ENCODE measurements at places on chromosomes 6 and 20. TPM values are rescaled to one million over a fixed set of nuclear protein-coding genes. Genes with fewer than 3 reads are reported as not detected.

- peak; percentile 27 for DNase-seq
These were observed 3.6 kb upstream of the KIF25 start for GRCh38 chr6:167993831-167994230.

- DNase-seq = no peak
These were observed 29.1 kb upstream of the PDE10A start for GRCh38 chr6:165692106-165692653.

- no peak for DNase-seq
These were observed 165.0 kb upstream of the POU3F2 start for GRCh38 chr6:98669371-98669770.

DNA sequence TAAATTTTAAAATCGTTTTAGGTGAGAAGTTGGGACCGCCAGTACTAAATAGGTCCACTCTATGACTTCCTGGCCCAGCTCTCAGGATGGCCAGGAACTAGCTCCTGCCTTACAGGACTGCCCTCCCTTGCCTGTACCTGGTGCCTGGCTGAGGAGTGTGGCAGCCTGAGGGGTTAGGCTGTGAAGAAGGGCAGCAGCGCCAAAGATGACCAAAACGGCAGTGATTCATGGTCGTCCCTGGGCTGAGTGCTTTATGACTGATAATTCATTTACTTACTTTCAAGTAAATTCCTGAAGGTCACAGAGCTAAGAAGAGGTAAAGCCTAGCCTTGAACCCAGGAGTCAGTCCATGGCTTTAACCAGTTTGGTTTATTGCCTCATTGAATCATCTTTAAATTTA is 22.1 kb downstream of the STK35 start:
- no peak for DNase-seq

DNA sequence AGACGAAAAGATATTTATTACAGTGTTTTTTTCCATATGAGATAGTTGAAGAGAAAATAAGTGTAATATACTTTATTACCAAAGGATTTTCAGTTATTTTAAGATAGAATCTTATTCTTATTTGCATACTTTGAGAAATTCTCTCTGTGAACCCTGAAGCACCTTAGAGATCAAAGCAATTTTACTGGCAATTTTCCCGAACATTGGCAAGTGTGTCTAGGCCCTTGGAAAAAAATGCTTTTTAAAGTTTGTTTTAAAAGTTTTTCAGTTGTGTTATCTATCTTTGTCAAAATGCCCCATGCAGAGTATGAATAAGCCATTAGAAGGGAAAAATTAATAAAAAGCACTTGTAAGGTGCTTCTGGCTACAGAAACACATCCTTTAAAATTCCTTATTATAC is 276.8 kb upstream of the HSF2 start:
- no peak for DNase-seq

- no peak for DNase-seq
These were observed 143.7 kb upstream of the ATXN1 start for GRCh38 chr6:16904957-16905356.

DNA sequence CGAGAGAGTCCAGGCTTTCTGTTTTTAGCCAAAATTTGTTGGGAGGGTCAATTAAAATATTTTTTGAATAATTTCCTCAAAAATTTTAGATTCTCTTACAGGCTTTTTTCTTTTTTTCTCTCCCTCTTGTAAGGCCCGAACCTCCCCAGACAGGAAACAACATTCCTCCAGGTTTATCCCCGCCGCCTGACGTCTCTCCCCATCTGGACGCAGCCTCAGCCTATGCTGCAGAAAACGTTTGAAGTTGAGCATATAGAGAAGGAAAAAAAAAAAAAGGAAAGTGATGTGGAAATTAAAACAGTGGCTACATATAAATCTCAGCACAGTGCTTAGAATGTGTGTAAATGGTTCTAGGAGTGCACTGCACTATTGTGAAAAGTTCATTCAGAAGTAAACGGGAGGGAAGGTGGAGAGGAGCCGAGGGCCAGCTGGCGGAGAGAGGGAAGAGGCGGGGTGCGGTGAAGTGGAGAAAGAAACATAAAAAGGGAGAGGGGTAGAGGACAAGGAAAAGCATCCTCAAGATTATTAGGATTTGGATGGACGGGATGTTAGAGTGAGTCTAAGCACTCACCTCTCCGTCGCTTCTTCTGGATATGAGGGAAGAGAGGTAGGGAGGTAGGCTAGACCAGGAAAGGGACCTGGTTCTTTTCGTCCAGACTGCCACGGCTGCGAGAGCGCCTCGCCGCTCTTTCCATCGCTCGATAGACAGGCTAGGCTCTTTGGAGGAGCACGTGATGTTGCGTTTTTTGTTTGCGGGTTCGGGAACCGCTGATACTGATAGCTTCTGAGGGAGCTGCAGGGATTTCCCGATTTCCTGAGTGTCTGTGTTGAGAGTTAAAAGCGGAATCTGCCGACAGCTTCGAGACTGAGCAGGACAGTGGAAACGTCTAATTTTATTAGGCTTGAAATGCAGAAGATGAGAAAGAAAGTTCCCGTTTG is 98.7 kb downstream of the TRIM27 start:
- DNase-seq = no peak

GRCh38 chr6:43144879-43145278 is 26.2 kb upstream of the SRF start:
- no peak for DNase-seq

DNA sequence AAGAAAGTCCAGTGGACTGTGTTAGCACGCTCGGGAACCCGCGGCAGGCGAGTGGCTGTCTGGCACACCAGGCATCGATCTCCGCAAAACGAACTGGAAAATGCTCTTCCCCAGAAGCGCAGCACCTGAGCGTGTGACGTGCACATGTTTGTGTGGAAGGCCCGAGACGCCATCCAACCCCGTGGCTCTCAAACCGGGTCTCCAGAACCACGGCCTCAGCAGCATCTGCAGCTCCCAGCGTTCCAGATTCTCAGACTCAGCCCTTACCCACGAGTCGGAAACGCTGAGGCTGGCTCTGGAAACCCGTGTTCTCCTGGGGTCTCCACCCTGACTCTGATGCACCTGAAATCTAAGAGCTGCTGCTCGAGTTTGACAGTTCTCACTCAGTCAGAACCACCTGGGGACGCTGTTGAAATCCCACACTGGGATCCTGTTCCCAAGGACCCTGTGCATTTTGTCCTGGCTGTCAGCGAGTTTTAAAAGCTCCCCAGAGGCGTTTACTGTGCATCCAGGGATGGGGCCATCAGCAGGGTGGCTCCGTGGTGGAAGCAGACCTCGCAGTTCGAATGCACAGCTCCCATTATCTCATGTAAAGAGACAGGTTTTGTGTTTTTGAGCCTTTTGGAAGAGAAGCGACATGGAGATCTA is 69.0 kb downstream of the DLL1 start:
- DNase-seq = peak; percentile 39

Gene COL10A1
- not detected for total RNA-seq

DNA sequence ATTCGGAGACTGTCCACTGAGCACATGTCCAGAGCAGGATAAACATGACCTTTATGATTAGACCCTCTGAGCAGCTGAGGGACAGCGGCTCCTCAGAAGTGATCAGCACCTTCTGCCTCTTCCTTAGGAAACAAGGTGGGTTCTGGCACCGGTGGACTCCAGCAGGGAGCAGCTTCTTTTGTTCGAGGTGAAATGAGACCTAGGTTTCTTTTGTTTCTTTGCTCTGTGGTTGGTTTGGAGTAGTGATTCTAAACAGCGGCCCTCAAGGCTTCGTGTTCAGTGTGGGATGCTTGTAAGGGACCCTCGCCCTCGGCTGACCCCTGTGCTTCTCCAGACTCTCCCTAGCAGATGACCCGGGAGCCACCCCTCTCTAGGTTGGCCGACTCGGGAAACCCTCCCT is 14.6 kb upstream of the FRMD1 start:
- DNase-seq = no peak

GRCh38 chr20:45798935-45799642 is 7.3 kb downstream of the DNTTIP1 start:
- DNase-seq = peak; percentile 59

DNA sequence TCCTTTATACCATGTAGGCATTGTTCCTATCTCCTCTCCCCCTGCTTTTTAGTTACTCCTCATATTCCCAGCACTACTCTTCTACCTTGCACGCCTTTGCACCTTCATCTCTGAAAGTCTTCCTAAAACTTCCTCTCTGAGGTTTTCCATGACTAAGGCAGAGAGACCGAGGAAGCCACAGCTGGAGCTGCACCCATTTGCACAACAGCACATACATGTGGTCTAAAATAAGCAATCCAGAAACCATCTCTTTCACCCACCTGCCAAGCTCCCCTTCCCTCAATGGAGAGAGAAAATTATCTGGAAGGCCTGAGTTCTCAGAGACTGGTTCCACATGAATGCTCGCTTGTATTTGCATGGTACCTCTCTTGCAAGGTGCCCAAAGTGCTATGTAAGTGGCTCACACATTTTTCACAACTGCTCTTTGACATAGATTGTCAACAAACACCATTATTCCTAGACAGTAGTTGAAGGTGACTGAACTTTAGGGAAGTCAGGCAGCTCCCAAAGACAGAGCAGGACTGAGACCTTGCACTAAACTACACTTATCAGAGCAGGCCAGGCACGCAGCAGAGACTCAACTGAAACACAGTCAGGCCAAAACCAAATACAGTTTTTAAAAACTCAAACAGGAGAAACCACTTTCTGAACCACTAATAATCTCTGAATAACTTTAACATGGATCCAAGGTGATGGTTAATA is 313.2 kb downstream of the TFAP2A start:
- DNase-seq = no peak

- no peak for DNase-seq
These were observed 649.2 kb upstream of the FLRT3 start for GRCh38 chr20:14986656-14987055.

DNA sequence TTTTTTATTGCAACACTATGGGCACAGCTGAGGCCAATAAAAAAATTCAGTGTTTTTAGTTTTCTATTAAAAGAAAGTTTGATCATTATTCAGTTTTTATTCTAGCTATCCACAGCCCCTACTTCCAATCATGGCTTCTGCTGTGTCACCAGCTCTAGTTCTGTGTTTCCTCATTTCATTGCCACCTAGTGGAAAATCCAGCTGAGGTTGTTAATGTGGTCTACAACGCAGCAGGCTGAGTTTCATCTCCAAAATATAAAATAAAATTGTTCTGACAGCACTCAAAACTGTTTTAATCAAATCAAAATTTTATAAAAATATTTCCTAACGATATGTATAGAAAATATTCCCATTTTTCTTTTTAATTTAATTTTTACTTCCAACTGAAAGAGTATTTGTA is 13.6 kb downstream of the COL9A1 start:
- no peak for DNase-seq

GRCh38 chr20:3797592-3798372 is 1.7 kb downstream of the CDC25B start:
- peak; percentile 62 for DNase-seq

Gene KIF25
- not detected for total RNA-seq
